ENCODE measurements at places on chromosomes 3 and 15.

DNA sequence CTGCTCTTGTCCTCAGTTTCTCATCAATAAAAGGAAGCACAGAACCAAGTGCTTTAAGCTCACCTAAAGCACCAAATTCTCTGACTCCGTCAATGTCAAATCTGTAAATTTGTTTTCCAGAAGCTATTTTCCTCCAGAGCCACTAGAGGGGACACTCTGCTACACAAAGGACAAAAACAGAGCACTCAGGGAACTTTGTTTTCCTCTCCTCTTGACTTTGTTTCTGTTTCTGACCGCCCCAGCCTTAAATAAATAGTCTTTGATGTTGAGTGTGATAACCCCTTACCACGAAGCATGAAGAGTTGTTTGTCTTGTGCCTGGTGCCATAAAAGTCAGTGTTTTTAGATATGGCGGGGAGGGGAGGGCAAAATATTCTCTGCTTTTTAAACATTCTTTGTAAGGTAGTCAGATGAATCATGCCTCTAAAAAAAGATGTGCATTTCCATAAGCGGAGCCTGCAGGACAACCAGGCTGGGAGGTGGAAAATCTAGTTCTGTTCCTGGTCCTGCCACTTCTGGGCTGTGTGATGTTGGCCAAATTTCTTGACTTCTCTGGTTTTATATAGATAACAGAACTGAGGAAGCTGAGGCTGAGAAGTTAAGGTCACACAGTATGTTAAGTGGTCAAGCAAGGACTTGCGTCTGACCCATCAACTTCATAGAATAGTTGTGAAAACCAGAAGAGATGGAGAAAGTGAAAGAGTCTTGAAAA lies 7.3 kb upstream of the ZBTB38 start:
- no peak for DNase-seq

DNA sequence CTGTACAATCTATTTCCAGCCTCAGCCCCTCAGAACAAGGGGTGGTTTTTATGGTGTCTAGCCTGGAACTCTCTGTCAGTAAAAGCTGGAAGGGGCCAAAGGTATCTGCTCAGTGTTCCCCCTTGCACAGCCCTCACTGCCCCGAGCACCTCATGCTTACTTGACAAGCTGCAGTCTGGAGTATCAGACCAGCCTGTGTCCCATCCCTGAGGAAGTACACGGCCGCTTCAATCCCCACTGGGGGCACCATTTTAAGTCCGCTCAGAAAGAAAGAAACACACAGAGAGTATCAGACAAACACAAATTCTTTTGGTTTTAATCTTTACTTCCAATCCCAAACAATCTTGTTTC lies 32.4 kb downstream of the UMPS start:
- DNase-seq = no peak

GRCh38 chr3:107947203-107947602 lies 143.6 kb downstream of the CD47 start:
- no peak for DNase-seq

GRCh38 chr3:9951598-9951961 lies 628 bp downstream of the PRRT3 start:
- DNase-seq = no peak

- no peak for DNase-seq
Observed at GRCh38 chr15:60469893-60470641, 8.9 kb downstream of the ICE2 start.

GRCh38 chr3:127475391-127475790 lies 115.1 kb downstream of the TPRA1 start:
- DNase-seq = no peak

DNA sequence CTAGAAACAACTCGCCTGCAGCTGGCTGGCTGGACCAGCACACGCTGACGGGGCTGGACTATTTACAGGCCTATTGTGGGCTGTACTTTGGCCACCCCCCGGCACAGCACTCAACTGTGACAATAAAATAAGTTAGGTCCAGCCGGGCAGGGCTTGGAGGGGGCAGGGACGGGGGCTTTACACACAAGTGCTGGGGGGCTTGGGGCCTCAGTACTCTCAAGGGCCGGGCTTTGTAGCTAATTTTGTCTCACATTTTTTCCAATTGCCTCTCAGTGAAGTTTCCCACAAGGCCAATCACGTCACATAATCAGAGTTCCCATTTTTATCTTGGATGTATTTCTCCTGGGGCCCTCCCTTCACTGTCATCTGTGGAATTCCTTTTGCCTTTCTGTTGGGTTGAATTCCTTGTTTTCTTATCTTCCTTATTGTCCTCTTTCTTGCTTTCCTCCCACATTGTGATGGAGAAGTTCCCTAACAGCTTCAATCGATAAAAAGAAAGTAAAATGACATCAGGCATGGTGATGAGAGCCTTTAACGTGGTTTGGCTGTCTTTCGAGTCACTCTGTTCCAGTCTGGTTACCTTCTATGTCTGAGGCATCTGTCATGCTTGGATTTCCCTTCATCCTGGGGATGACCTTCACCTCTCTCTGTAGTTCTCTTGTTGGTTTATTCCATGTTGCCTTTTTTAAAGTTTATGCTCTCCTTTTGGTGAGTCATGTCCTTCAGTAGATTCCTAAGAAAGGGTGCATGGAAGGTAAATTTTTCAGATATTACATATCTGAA lies 44.1 kb upstream of the CMTM7 start:
- no peak for DNase-seq

GRCh38 chr15:72515591-72516389 lies 41.7 kb downstream of the ARIH1 start:
- DNase-seq = no peak

GRCh38 chr3:156349111-156349510 lies 205.8 kb downstream of the SSR3 start:
- DNase-seq = no peak

DNA sequence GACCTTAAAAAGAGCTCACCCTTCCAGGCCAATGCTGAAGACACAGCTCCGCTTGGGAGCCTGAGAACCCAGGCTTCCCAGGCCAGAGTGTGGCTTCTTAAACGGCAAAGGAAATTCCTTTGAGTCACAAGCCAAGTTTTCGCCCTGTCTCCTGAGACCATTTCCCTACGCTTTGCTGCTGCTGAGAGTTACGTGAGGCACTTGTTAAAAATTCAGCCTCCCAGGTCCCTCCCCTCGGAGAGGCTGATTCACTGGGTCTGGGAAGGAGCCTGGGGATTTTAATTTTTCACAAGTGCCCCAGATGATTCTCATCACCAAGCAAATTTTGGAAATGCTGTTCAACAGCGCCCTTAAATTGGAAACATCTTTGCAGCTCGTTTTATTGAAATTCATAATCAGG lies 25.5 kb downstream of the RLBP1 start:
- DNase-seq = no peak

GRCh38 chr3:171815973-171816595 lies 5.8 kb upstream of the PLD1 start:
- no peak for DNase-seq

- DNase-seq = no peak
Observed at GRCh38 chr3:21898316-21898715, 147.3 kb upstream of the ZNF385D start.

DNA sequence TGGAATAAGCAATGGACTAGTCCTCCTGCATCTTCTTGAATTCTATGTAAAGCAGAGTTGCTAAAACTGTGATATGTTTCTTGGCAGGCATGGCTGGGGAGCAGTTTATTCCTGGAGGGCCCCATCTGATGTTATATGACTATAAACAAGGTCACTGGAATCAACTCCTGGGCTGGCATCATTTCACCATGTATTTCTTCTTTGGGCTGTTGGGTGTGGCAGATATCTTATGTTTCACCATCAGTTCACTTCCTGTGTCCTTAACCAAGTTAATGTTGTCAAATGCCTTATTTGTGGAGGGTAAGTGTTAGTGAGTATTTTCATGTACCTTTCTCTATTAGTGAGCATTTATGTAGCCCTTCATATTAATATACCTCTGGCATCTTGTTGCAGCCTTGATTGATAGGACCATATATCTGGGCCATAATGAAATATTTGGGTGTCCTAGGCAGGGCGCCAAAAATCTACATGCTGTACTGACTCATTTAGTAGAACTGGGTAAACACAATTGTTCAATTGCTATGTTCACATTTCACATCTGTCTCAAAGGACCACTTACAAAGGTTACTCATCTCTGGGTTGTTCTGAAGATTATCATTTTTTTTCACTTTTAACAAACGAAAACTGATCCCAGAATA lies 52.6 kb upstream of the ADGRG7 start:
- DNase-seq = no peak

DNA sequence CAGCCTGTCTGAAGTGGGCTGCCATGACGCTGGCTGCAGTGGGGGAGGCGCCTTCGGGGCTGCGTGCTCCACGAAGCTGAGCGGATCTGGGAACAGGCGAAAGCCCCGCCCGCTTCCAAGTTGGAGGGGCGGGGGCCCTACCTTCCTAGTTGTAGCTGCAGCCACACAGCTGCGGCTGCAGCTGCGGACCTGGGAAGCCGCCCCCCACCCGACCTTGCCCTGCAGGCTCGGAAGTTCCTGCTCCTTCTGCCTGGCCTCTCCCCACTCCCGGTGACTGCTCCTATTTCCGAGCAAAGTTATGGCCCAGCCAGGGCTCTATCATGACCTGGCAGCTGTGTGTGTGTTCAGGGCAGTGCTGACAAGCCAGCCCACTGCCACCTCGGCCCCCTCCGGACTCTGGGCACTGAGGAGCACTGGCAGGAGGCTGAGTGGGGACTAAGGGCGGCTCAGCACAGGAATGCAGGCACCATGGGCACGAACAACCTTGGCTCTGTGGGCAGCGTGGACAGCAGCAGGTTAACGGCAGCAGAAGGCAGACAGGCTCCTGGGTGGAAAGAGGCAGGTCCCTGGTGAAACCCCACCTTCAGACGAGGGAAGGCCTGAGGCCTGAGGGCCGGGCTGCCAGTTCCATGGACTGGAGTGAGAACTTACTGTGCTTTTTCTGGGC lies 352.4 kb upstream of the TMCO5A start:
- no peak for DNase-seq

- DNase-seq = no peak
Observed at GRCh38 chr3:111152496-111152895, 80.9 kb downstream of the NECTIN3 start.

DNA sequence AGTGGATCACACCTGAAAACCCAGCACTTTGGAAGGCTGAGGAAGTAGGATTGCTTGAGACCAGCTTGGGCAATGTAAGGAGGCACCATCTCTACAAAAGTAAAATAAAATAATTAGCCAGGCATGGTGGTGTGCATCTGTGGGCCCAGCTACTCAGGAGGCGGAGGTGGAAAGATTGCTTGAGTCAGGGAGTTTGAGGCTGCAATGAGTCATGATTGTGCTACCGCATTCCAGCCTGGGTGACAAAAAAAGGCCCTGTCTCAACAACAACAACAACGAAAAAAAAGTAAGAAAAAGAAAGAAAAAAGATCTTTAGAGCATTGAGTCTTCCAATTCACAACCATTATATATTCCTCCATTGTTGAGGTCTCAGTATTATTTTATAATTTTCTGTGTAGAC lies 192.4 kb upstream of the DPH6 start:
- DNase-seq = peak; percentile 43

- no peak for DNase-seq
Observed at GRCh38 chr3:29079358-29079757, 201.5 kb upstream of the RBMS3 start.

DNA sequence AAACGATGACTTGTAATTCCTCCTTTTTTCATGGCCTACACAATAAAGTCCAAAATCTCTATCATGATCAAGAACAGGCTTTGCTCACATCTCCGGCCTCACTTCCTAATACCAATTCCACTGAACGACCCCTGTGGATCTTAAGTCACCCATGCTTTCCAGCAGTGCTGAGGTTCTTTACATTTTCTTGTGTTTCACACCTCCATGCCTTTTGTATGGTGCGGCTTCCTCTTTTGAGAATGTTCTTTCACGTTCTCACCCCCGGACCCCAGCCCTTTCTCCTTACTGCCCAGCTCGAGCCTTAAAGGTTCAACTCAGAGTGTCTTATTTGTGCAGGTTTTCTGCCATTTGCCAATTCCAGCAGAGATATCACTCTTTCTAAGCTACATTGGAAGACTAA lies 70.1 kb downstream of the CSNK1G1 start:
- no peak for DNase-seq

- DNase-seq = no peak
Observed at GRCh38 chr3:46850468-46850779, 12.8 kb downstream of the MYL3 start.

All from pulmonary artery endothelial cell (primary cell).